ENCODE measurements at places on chromosomes 5 and 9. TPM values are rescaled to one million over a fixed set of nuclear protein-coding genes. Genes with fewer than 3 reads are reported as not detected.

The AGXT2 gene
- not detected for total RNA-seq

The PCDHGA6 gene
- not detected for total RNA-seq

The XRCC4 gene
- 12.8 TPM for total RNA-seq

The SH2D3C gene
- 30.3 TPM for total RNA-seq

The FBXO10 gene
- 2.5 TPM for total RNA-seq

The PCDHGB2 gene
- 0.11 TPM for total RNA-seq

The FAM153A gene
- total RNA-seq = 56.9 TPM

The APBA1 gene
- total RNA-seq = 0.07 TPM

The CDH10 gene
- total RNA-seq = not detected

The KDM3B gene
- 41.6 TPM for total RNA-seq

The CDC20B gene
- not detected for total RNA-seq

The GABBR2 gene
- not detected for total RNA-seq

The FRRS1L gene
- not detected for total RNA-seq

The GDA gene
- total RNA-seq = not detected

The SPATA31C1 gene
- not detected for total RNA-seq

The ANKRD34B gene
- not detected for total RNA-seq

The FOXI1 gene
- total RNA-seq = not detected

The POLR3G gene
- 27.1 TPM for total RNA-seq

The OTULINL gene
- 21.1 TPM for total RNA-seq

The CEMIP2 gene
- 63.5 TPM for total RNA-seq

The HTR4 gene
- total RNA-seq = not detected

The AFAP1L1 gene
- 1.6 TPM for total RNA-seq

The GPR150 gene
- total RNA-seq = 0.45 TPM

The PCDHB13 gene
- total RNA-seq = not detected

The CNOT6 gene
- 28.4 TPM for total RNA-seq

The PRLR gene
- not detected for total RNA-seq

The MAN1B1 gene
- total RNA-seq = 31.1 TPM

The EGFL7 gene
- total RNA-seq = 1.6 TPM

The GPR151 gene
- total RNA-seq = not detected

The CLIC3 gene
- not detected for total RNA-seq

The SAXO1 gene
- total RNA-seq = 0.07 TPM

The CCDC152 gene
- 10.1 TPM for total RNA-seq

The SH3PXD2B gene
- 0.38 TPM for total RNA-seq

All from activated CD8-positive, alpha-beta T cell treated with anti-CD3 and anti-CD28 coated beads for 36 hours (primary cell).